ENCODE measurements at places on chromosomes 5 and 9.

DNA sequence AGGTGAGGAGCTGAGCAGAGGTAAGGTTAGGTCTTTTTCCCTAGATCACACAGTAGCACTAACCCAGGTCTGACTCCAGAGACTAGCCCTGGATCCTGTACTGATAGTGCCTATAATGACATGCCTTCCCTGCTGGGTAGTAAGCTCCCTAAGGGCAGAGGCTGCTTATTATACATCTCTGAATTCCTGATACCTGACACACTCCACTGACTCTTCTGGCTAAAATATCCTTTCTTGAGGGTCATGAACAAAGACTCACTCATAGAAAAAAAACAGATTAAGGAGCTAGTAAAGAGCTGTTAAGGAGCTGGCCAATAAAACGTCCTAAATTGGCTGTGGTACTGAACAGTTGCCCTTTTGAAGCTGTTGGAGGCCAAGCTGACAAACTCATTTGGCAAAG, 149.0 kb upstream of the ITGA1 start:
- DNase-seq: no peak

- DNase-seq: no peak
Observed at GRCh38 chr5:136808756-136809155, 443.4 kb upstream of the TRPC7 start.

DNA sequence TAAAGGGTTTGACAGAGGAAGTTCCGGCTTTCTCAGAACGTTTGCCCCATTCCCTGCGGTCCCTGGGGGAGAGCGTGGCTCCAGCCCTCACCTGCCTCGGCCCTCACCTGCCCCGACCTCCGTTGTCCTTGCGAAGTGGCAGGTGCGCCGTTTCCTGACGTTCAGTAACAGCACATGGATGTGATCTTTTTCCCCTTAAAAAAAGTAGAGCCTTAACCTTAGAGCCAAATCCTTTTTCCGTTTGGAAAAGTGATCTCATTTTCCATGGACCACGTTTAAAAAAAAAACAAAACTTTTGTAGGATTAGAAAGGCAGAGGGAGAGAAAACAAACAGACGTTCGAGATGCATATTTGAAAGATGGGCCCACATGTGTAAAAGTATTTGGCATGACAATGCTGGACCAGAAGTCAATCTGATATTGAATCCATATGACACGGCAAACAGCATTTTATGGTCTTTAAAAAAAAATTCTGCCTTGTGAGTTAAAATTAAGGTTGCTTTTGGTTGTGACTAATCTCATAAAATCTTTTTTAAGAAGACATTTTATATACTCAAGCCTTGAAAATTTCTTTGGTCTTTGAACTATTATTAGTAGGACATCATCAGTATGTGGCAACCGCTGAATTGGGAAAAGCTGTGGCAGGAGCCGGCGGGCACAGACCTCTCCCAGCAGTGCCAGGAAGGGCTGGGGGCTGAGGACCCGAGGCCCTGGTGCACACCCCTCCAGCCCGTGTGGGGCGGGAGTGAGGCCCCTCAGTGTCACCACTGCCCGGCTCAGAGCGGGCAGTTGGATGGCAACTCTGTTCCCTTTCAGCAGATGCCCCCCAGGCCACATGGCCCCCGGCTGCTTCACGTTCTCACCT, 42.5 kb upstream of the EXOC3 start:
- no peak for DNase-seq

DNA sequence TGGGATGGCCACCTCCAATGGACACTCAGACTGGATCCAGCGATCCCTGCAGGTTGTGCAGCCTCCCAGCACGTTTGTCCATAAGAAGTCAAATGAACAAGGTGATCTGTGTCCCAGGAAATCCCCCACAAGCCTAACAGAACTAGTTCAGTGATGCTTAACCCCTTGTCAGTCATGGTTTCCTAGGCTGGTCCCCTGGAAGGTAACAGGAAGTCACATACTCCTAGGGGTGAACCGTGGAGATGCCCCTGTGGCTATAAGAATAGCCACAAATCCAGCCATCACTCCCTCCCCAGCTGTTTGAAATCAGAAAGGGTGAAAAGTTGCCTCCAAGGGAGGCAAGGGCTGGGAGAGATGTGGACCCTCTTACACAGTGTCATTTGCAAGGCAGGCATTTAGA, 22.5 kb downstream of the PAX5 start:
- DNase-seq: no peak

GRCh38 chr9:132241840-132242620, 80.2 kb downstream of the NTNG2 start:
- peak; percentile 26 for DNase-seq

GRCh38 chr5:91556-92263, at the start of gene PLEKHG4B:
PLEKHG4B (plus strand) TSS chr5:92168; CDS start chr5:92232, 64 bp downstream.
- DNase-seq: no peak

DNA sequence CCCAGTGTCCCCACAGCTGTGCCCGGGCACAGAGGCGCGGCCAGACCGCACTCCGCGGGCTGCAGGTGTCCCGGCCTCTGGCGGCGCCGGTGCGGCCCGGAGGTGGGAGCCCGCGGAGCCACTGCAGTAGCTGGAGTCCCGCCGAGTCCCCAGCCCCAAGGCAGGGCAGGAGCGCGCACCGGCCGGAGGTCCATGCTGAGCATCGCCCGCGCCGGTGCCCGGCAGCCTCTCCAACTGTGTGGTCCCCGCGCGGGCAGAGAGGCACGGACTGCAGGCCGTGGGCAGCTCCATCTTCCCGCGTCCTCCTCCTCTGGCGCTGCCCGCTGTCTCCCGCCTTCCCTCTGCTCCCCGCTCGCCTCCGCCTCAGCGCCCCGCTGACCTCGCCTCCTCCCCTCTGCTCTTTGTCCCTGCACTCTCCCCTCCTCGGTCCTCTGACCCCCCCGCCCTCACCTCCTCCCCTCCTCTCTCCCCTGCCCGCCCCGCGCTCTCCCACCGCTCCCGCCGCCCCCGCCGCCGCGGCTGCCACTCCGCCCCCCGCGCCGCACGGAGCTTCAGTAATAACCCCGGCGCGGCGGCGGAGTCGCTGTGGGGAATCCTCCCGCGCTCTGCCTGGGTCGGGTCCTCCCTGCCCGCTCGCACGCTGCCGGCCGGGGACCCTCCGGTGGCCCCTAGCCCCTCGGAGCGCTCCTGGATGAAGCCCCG, at the start of gene ADAMTS16:
Gene ADAMTS16, plus strand, starts transcription at position 554 of the 702 bp plus-strand sequence. Its CDS starts 138 bp downstream, at position 692.
- no peak for DNase-seq

- DNase-seq: no peak
Observed at GRCh38 chr9:21552244-21553170, 70.4 kb upstream of the IFNE start.

DNA sequence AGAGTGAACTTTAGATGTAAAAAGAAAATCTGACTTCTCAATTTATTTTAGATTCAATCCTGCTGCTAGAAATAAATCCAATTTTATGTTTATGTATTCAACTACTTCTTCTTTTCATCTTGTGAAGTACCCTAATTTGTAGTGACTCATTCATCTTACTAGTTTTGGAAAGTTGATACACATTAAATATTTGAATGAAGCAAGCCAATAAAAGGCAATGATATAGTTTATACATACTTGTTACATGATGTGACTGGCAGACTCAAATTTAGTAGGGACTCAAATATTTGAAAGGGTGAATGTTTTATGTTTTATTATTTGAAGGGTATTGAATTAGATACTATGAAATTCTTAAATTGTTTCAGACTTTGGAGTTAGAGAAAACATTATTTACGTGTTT, 34.7 kb downstream of the CSNK1G3 start:
- DNase-seq: no peak

- no peak for DNase-seq
Observed at GRCh38 chr5:116859666-116860320, 285.2 kb upstream of the SEMA6A start.

- no peak for DNase-seq
Observed at GRCh38 chr5:92838253-92838652, 742.8 kb downstream of the NR2F1-AS1 start.

GRCh38 chr9:84811072-84811750, 141.7 kb downstream of the NTRK2 start:
- DNase-seq: no peak

GRCh38 chr5:153352685-153353219, 137.7 kb upstream of the GRIA1 start:
- DNase-seq: peak; percentile 7

DNA sequence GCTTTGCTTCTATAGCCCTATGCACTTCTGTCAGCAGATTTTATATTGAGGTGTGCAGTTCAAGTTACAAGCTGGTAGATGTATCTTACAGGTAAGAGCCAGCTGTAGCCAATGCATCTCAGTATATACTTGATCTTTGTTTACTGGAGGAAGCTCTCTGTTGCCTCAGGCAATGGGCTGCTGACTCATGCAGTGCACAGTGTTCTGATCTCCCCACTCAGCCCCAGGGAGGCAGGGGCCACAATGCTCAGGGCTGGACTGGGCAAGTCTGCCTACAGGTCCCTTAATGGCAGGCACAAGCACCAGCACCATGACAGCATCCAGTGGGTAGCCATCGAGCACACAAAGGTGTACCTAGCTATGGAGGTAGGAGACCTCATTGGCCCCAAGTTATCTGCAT, 178.8 kb upstream of the CDH10 start:
- no peak for DNase-seq

GRCh38 chr9:21154018-21154608, 12.3 kb downstream of the IFNA21 start:
- no peak for DNase-seq

GRCh38 chr5:51746023-51746422, 362.8 kb downstream of the ISL1 start:
- DNase-seq: no peak

DNA sequence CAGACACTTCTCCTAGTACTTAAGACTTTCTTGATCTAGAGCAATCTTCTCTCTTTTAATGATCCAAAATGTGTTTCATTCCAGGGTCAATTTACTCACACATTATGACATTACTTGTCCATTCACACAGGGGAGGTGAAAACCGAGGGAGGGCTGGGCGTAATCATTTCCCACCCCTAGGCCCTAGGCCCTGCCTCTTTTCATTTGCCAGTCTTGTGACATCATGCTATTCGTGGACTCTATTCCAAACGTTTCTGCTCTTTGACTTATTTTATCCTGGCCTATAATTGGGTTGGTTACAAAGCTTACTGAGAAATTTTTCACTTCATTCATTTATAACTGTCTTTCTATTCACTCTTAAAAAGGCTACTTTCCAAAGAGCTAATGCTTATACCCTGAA, 2.4 kb downstream of the DCAF12 start:
- DNase-seq: no peak

GRCh38 chr5:133499895-133500294, 112.4 kb downstream of the FSTL4 start:
- DNase-seq: no peak

GRCh38 chr9:95096381-95096780, 221.1 kb downstream of the FANCC start:
- DNase-seq: no peak

GRCh38 chr5:159891371-159891770, 24.9 kb upstream of the ADRA1B start:
- no peak for DNase-seq

DNA sequence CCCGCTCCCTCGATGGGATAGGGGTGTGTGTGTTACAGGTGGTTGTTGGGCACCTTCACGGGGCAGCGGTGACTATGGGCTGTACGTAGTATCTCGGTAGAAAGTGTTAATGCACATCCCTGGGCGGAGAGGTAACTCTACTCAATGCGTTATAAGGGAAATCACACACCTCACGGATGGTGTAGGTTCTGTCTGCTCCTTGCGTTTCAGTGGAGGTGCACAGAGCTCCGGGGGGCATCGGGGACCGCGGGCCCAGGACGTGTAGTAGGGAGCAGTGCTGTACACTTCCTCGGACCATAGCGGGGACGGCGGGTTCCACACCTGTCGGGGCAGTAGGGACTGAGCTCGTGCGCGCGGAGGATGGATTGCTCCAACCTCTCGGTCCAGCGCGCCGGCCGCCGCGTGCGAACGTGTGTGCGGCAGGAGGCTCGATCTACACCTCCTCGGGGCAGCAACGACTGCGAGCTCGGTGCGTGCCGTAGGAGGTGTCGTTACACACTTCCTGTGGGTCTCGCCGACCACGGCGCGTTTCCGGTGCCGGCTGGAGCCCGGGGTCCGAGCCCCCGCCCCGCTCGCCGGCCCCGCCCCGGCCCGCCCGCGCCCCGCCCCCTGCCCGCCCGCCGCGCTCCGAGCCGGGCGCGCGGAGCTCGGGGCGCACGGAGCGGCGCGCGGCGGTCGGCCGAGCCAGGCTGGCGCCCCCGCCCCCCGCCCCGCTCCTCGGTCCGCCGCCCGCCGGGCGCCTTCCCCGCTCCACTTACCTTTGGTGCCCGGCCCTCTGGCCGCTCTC, at the start of gene KIAA1958:
Gene KIAA1958, plus strand, starts transcription at position 607 of the 787 bp plus-strand sequence. CDS start 87,254 bp downstream, outside the sequence.
- peak; percentile 81 for DNase-seq

- no peak for DNase-seq
Observed at GRCh38 chr5:105836268-105836667, 1834.5 kb downstream of the EFNA5 start.

GRCh38 chr9:91727316-91727861, 222.6 kb downstream of the ROR2 start:
- DNase-seq: no peak

DNA sequence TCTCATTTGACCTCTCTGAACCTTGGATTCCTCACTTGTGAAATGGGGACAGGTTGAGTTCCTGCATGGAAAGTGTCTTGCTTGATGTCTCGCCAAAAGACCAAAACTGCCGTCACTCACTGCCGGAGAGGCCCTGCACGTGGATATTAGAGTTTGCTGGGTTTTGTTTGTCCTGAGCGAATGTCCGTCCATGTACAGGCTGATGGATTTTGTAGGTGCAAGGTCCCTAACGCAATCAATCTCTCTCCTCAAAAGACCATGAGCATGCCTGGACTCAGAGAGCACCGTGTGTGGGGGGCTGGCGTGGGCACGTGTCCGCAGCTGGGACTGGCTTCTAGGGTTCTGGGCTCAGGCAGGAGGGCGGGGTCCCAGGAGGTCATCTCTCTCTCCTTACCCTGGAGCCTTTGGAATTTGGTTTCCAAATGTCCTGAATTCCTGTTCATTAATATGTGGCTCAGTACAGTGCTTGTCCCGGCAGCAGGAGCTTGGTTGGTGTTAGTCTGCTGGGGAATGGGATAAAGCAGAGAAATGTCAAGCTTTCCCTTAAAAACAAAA, 146.0 kb upstream of the IER5L start:
- DNase-seq: no peak

DNA sequence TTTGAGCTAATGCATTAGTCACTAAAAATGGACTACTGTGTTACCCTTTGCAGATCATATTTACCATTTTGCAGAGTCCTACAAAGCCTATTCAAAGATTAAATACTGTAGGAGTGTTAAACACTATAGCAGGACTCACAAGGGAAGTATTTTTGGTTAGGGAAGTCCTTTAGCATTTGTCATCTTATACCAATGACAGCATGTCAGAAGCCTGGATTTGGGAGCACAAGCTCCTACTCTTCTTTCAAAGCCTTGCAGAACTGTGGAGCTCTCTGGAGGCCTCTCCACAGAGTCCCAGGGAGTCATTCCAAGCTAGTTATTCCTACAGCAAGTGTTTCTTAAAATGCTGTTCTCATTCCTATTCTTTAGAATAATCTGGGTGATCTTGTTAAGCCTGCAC, 288.8 kb downstream of the PIK3R1 start:
- no peak for DNase-seq
